ENCODE measurements at places on chromosomes 2 and 18. TPM values are rescaled to one million over a fixed set of nuclear protein-coding genes. Genes with fewer than 3 reads are reported as not detected.

SGO2 gene
- total RNA-seq, result 11.1 TPM

NEU2 gene
- not detected for total RNA-seq

ZAP70 gene
- not detected for total RNA-seq

ABHD1 gene
- total RNA-seq, result 0.50 TPM

IL1F10 gene
- not detected for total RNA-seq

MRPS9 gene
- total RNA-seq, result 32.6 TPM

GLB1L gene
- 7.1 TPM for total RNA-seq

WNT10A gene
- total RNA-seq, result 0.06 TPM

ATP8B1 gene
- 7.6 TPM for total RNA-seq

KIAA2012 gene
- not detected for total RNA-seq

DYNAP gene
- total RNA-seq, result not detected

STK39 gene
- total RNA-seq, result 19.2 TPM

ALPP gene
- 20.3 TPM for total RNA-seq

KATNAL2 gene
- 2.6 TPM for total RNA-seq

SERPINB13 gene
- total RNA-seq, result not detected

FAP gene
- not detected for total RNA-seq

ARHGAP25 gene
- total RNA-seq, result 0.29 TPM

CNTNAP5 gene
- not detected for total RNA-seq

MAL gene
- total RNA-seq, result 0.27 TPM

CETN1 gene
- not detected for total RNA-seq

CRYGD gene
- not detected for total RNA-seq

Data from A549 treated with dexamethasone at 1 μM for 4 hours (cell line).